Stimulated activated CD4-positive, alpha-beta T cell treated with anti-CD3 and anti-CD28 coated beads, Interleukin-4, amount 100 ng/mL, for 24 hours (primary cell): ENCODE measurements at places on chromosomes 13 and 19.

- DNase-seq: no peak
Observed at GRCh38 chr19:33461256-33462111, 60.1 kb downstream of the PEPD start.

GRCh38 chr13:72504131-72504841 lies 223.1 kb downstream of the MZT1 start:
- no peak for DNase-seq

DNA sequence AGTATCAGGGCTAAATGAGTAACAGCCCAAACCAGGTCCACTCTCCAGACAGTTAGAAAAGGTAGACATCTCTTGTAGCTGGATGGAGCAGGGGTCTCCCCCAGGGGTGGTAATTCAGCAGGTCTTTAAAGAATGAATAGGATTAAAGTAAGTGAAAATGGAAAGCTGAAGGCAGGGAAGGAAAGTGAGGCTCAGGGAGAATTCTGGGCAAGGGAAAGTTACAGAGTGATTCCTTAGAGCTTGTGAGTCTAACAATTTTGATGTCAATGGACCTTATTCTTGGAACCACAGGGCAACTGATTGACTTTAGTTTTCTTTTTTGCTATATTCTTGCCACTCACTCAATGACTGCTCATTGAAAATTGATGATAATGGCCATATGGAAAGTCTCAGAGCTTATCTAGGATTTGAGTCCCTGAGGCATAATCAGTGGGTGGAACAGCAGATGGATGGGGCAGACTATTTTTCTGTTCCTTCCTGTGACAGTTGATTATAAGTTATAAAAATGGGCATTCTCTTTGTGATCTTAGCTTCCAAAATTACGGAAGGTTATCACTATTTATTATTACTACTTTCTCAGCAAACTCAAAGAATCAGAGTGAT lies 76.9 kb downstream of the LRCH1 start:
- DNase-seq: no peak

DNA sequence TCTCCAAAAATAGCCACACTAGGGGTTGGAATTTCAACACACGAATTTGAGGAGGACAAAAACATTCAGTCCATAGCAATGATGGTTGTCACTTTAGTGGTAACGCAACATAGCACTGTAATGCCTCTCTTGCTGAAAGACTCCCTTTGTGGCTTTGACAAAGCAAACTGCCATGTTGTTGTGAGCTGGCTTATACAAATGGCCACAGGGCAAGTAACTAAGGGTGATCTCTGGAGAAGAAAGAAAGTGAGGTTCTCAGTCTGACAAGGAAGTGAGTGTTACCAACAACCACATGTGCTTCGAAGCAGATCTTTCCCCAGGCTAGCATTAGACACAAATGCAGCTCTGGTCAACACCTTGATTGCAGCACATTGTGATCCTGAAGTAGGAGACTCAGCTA lies 79.1 kb upstream of the PCDH17 start:
- DNase-seq: no peak

GRCh38 chr13:47025791-47026447 lies 129.1 kb upstream of the HTR2A start:
- no peak for DNase-seq

DNA sequence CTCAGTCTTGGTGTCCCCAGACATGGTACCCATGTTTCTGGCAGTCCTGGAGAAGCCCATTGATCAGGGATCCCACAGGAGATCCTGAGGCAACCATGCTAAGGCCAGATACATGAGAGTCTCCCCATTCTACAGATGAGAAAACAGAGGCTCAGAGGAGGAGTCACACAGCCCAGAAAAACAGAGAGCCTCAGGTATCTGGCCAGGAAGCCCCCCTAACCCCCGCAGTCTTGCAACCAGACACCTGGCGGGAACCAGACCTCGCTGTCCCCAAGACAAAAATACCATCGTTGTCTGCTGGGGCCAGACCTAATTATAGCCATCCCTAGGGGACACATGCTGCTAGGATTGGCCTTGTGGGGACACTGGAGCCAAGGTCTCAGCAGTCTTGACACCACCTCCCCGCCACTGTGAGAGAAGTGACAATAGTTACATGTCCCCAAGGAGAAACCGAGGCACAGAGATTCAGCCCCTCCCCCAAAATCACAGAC lies 1.6 kb upstream of the PDE4C start:
- no peak for DNase-seq

DNA sequence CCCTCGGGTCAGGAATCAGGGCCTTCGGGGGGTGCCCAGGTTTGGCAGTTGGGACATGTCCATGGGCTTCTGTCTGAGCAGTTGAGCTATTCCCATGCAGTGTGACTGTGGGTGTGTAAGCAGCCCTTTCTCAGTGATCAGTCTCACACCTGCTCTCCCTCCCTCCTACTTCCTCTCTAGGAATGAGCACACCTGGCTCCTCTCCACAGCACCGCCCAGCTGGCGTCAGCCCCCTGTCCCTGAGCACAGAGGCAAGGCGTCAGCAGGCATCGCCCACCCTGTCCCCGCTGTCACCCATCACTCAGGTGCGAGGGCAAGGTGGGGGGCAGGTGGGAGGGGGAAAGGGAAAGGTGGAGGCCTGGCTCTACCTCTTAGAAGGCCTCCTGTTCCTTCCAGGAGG lies 25.9 kb downstream of the COMP start:
- DNase-seq: no peak

- no peak for DNase-seq
Observed at GRCh38 chr13:44350775-44351504, 22.7 kb upstream of the SERP2 start.

DNA sequence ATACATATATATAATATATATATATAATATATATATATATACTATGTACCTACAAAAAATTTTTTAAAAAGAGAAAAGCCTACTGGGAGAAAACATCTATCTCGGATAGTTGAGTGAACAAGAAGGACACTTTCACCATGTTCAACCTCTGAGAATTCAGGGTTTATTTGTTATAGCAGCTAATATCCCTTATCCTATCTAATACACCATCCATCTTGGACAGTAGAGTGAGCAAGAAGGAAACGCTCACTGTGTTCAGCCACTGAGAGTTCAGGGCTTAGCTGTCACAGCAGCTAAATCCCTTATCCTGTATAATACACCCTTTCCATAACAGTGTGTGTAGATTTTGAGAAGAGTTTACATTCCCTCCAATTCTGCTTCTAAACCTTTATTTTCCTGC lies 38.1 kb upstream of the CACNA1A start:
- DNase-seq: no peak

GRCh38 chr19:30235946-30236345 lies 136.2 kb upstream of the ZNF536 start:
- DNase-seq: no peak

GRCh38 chr13:67052550-67053490 lies 177.3 kb downstream of the PCDH9 start:
- DNase-seq: no peak

DNA sequence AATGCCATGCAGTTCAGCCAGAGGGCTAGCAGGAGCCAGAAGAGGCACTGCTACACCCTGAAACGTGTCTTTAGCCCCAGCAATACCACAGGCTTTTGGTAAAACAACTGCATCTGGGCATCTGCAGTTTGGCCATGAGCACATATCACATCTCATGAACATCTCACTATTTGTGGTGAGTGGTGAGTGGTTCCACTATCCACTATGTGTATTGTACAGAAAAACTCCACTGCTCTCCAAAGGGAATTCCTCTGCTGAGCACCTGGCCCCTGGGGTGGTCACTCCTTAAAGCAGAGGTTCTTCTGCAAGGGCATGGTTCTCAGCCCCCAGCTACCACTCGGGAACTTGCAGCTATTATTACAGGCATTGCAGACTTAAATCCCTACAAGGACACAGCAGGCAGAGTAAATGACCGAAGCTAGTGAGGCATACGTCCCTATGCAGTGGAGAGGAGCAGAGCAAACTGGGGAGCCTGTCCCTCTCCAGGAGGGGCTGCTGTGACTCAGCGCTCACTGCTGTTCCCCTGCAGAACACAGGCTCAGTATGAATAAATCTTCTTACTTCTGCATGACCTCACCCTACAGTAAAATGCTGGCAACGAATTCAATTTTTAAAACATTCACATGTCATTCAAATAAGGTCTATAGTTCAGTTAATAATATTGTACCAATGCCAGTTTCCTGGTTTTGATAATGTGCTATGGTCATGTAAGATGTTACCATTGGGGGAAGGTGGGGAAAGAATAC lies 332.4 kb upstream of the ZNF507 start:
- DNase-seq: no peak

- DNase-seq: peak; percentile 80
Observed at GRCh38 chr19:15264061-15264932, 32.0 kb upstream of the EPHX3 start.

GRCh38 chr13:53447456-53447855 lies 418.8 kb downstream of the OLFM4 start:
- no peak for DNase-seq

DNA sequence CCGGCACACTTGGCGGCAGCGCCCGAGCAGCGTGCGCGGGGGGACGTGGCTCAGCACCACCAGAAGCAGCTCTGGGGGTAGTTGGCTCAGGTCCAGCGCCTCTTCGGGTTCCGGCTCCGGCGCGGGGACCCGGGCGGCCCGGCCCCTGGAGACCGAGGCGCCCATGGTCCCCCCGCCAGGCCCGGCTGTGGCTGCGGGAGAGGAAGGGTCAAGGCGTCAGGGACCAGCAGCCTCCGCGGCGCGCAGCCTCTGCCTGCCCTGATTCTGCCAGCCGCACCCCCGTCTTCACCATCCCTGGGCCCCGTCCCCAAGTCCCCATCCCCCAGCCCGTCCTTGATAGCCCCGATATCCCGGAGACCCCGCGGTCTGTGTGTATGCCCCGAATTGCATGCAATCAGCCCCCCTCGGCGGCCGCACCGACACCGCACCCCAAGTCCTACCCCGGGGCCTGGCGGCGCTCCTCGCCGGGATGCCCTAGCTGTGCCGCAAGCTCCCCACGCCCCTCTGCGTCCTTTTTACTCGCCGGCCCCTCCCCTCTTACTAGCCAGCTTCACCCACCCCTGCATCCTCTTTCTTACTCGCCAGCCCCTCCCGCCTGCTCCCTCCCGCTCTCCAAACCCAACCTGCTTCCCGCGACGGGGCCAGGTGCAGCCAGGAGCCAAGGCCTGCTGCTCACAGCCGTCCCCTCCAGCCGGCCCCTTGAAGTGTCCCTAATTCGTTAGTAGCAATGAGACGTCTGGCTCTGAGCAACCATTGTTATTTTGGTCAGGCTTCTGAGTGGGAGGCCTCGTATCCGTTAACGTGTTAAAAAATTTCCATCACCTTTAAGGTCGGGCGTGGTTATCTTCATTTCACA lies at the start of gene FBXO27:
FBXO27 (minus strand) TSS at position 487 of the 856 bp plus-strand sequence; CDS start at position 165, 322 bp downstream.
- peak; percentile 7 for DNase-seq

DNA sequence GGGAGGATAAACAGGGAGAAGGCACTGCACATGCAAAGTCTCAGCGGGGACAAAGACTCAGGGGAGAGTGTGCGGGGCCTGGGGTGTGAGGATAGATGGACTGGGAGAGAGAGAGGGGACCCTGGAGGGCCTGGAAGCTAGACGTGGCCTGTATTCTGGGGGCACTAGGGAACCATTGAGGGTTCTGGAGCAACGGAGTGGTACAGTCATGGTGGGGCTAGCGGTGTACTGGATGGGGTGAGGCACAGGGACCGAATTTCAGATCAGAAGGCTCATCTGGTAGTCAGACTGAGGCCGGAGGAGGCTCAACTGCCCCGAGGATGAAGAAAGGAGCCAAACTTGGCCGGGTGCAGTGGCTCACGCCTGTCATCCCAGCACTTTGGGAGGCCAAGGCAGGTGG lies 8.0 kb upstream of the SBNO2 start:
- DNase-seq: no peak

- DNase-seq: no peak
Observed at GRCh38 chr19:793806-794205, 3.4 kb upstream of the PTBP1 start.

DNA sequence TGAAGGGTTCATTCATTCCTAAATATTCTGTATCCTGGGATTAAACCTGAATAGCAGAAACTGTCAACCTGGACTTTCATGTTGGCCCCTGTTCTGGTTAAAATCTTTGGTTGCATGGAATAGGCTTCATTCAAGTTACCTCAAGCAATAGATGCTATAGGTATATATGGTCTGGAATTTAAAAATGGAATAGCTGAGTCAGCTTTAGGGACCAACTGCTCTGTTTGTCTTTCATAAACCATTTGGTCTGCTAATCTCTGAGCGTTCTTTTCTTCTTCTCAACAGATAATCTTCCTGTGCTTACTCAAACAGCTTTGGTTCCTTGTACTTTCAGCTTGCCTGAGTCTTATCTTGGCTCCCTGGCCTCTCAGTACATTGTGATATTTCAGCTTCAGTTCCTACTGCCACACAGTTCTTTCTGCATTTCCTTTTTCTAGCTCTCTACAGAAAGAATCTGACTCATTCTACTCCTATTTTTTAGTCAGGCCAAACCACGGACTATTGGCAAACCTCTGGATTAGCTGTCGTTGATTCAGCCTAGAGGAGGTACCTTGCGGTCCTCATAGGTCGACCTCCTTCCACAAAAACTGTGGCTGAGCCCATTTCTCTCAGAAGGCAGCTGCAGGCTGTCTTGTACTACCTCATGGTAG lies 35.9 kb upstream of the MAB21L1 start:
- DNase-seq: no peak

DNA sequence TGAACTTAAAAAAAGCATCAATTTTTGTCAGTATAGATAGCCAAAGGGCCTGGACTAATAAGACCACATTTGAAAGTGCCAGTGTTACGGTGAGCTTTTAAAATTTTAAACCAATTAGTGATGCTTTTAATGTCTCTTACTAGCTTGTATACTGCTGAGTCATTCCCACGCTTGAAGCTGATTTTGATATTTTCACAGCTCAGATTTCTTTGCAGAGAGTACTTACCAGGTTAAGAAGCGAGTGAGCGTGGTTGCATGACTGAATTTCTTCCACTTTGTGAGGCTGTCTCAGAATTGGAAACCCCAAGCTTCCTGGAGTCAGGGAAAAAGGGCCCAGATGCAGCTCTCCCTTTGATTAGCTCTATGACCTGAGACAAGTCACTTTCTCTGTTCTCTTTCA lies 74.5 kb upstream of the NBEA start:
- DNase-seq: no peak

DNA sequence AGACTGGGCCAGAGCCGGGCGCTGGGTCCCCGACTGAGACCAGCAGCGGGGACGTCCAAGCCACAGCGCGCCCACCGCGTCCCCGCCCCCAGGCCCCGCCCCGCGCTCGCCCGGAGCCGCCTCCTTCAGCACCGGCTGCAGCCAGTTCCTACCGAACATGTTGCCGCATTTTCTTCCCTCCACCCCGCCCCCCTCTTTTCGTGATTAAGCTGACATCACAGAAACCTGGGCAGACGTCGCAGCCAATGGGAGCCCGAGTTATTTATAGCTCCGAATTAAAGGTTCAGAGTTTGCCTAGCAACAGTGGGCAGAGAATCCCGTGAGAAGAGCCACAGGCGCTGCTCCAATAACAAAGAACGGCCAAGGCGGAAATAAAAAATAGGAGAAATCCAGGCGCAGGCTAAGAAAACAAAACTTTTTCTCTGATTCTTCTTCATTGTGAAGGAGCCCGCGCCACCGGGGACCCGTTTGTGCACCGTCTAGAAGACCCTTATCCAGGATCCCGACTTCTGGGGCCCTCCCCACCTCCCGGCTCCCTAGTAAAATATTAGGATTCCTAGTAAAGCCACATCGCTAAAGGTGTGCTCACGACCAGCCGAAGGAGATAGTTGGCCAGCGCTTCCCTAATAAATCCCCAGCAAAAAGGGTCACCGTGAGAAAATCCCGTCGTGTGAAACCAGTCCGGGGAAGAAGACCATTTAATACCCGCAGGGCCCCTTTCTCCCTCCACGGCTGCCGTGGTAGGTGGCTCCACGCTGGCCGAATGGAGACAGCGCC lies 61.7 kb downstream of the SERP2 start:
- DNase-seq: peak; percentile 91

GRCh38 chr13:31909864-31910551 lies 121.6 kb upstream of the FRY start:
- DNase-seq: peak; percentile 64
